COR-L47 (cell line): ENCODE measurements at places on chromosomes 3 and 15.

DNA sequence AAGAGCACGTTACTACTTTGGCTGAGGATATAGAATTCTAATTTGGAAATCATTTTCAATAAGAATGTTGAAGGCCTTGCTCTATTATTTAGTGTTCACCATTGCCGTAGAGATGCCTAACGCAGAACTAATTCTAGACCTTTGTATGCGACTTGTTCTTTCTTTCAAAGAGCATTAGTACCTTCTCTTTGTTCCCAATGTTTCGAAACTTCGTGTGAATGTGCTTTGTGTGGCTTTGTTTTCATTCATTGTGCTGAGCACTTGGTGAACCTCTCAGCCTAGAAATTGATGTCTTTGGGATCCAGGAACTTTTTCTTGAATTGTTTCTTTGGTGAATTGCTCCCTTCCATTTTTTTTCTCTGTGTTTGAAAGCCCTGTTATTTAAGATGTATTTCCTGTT, 19.8 kb upstream of the PCSK6 start:
- no peak for DNase-seq

DNA sequence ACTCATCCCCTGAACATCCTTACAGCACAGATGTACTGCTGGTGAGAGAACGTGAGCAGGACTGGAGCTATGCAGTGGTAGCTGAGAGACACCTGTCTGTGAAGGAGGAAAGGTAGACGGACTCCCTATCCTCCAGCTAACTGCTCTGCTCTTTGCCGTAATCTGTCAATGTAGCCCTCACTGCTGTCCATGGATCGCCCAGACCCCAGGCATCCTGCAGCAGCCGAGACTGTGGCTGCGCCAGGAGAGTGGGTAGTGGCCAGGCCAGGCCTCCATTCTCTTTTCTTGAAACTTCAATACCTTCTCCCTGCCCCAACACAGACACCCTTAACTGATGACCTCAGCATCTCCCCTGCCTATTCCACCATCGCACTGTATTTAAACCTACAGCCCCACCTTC, 44.5 kb downstream of the CRABP1 start:
- no peak for DNase-seq

- no peak for DNase-seq
These were observed 47.4 kb downstream of the APH1B start for GRCh38 chr15:63324770-63325169.

DNA sequence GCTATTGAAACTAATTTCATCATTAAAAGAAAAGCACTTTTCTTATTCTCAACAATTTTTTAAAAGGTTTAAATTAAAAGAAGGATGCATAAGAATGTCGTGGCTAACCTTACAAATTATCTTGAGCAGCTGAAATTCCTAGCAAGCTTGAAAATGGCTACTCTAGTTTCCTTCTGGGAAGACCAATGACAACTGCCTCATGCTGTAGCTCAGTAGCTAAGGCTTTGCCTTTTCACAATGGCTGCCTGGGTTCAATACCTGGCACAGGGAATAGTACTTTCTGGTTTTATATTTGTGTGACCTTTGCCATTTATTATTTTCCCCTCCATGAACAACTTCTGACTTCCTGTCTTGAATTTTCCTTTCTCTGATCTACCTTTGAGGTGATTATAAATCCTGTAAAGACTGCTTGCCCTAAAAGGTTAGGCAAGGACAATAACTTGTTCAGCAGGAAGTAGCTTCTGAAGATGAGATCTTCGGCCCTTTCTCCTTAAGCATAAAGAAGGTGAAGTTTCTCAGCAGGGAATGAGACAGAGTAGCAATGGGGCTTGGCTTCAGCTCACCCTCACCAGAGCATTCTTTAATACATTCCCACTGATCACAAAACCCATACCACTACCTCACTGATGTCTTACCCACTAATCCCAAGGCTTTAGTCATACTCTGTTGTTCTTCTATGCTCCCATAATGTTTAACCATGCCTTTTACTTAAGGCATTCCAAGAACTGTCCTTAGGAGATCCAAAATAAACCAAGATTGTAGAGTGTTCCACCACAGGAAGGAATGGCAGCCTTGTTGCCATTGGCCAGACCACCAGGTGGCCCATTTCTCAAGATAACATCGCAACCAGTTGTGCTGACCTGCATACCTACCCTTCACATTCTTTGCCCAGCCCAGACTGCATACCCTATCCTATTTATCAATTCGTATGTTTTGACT, 276.8 kb downstream of the ULK4 start:
- DNase-seq = no peak

DNA sequence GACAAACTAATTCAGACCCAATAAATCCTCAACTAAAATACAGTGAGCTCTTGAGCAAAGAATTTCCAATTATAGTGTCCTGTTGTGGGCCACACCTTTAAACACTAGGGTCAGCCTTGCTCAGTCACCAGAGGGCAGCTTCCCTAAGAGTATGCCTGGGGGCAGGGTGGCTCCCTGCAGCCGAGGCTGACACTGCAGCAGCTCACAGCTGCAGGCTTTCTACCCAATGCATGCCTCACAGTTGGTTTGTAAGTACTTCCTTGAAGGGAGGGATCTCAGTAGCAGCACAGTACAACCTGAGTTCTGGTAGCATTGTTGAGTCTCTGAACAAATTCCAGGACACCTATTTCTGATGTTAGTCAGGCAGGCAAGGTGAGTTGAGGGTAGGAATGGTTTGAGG, 335.6 kb downstream of the TUSC7 start:
- no peak for DNase-seq

DNA sequence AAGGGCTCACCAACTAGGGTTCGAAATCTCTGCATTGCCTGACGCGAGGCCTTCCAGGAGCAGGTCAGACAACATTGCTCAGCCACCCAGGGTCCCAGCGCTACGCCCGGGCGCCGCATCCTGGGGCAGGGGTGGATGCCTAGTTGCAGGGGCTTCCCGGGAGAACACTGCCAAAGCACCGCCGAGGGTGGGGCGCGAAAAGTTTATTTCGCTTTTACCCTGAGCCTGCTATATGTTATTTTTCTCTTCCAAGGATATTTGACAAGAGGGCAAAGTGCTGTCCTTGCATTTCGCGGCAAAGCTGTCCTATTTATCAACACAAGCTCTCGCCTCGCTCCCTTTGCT, 549 bp upstream of the SOX14 start:
- no peak for DNase-seq
